ENCODE measurements at places on chromosomes 7 and 10.

GRCh38 chr10:130905386-130905785 lies 406.1 kb downstream of the TCERG1L start:
- DNase-seq = no peak
- H3K36me3 ChIP-seq = no peaks in the 10 kb centered on the region
- no peaks in the 10 kb centered on the region for H3K27me3 ChIP-seq
- H3K27ac ChIP-seq = no peak overlapping the region

GRCh38 chr7:104415700-104416099 lies 87.3 kb downstream of the LHFPL3 start:
- H3K4me1 ChIP-seq = no peaks in the 10 kb centered on the region
- no peak for DNase-seq
- no peaks in the 10 kb centered on the region for H3K27me3 ChIP-seq
- no peaks in the 10 kb centered on the region for H3K36me3 ChIP-seq
- H3K27ac ChIP-seq = no peak overlapping the region

DNA sequence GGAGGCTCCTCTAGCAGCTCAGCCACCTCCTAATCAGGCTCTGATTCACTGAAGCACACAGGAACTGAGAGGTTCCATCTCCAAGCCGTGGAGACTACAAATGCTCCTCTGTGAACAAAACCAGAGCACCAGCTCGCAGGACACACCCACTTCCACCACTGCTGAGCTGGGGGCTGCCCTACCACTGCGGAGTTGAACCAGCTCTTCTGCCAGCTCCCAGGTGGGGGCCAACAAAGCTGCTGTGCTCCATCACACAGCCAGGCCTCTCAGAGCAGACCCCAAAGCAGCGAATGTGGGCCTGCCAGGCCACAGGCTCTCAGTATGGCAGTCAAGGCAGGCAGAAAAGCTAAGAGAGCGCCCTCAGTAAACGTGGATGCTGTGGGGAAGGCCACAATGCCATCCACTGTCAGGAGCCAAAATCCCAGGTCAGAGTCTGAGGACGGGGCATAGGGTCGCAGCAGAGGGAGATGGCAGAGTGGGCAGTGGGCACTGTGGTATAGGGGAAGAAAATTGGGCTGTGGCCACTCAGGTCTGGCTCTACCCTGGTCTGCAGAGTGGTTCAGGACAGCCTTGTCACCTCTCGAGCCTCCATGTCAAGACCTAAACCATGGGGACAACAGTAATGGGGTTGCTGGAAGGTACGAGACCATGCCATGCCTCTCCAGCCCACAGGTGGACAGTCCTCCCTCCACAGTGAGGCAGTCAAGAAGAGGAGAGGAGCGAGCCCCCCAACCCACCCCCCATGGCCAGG lies 82.1 kb downstream of the GRID1 start:
- no peaks in the 10 kb centered on the region for H3K27me3 ChIP-seq
- H3K27ac ChIP-seq = no peak overlapping the region
- no peak overlapping the region for H3K4me3 ChIP-seq
- H3K4me1 ChIP-seq = no peaks in the 10 kb centered on the region
- H3K36me3 ChIP-seq = no peaks in the 10 kb centered on the region

DNA sequence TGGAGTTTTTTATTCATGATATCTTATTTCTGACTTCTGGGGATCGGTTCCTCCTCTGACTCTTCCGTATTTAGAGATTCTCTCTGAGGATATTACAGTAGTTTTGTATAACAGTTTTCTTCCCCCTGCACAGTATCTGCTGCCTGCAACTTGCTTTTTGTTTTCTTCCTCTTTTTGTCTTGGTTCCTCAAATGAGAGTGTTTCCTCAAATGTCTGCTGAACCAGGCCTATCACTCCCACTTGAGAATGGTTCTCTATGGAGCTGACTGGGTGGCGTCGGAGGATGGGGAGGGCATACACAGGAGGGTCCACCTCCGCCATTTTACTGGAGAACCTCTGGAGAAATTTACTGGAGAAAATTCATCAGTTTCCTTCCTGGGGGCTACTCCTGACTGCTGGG lies 27.7 kb downstream of the ARHGAP22 start:
- no peak for DNase-seq
- no peaks in the 10 kb centered on the region for H3K27me3 ChIP-seq
- no peaks in the 10 kb centered on the region for H3K4me1 ChIP-seq
